ENCODE measurements at places on chromosomes 6 and 20. TPM values are rescaled to one million over a fixed set of nuclear protein-coding genes. Genes with fewer than 3 reads are reported as not detected.

Gene ADTRP
- 1.3 TPM for total RNA-seq

Gene AVP
- not detected for total RNA-seq

Gene TRIM10
- total RNA-seq: not detected

Gene HLA-DQB1
- not detected for total RNA-seq

Gene PPP1R14C
- 0.17 TPM for total RNA-seq

Gene WDR46
- 55.2 TPM for total RNA-seq

Gene GMPR
- 7.2 TPM for total RNA-seq

Gene TBXT
- not detected for total RNA-seq

Gene SLC17A9
- 6.4 TPM for total RNA-seq

Gene OR2B6
- 0.17 TPM for total RNA-seq

Gene C6orf52
- 0.26 TPM for total RNA-seq
